Memory B cell (primary cell): ENCODE measurements at places on chromosomes 3 and 15.

DNA sequence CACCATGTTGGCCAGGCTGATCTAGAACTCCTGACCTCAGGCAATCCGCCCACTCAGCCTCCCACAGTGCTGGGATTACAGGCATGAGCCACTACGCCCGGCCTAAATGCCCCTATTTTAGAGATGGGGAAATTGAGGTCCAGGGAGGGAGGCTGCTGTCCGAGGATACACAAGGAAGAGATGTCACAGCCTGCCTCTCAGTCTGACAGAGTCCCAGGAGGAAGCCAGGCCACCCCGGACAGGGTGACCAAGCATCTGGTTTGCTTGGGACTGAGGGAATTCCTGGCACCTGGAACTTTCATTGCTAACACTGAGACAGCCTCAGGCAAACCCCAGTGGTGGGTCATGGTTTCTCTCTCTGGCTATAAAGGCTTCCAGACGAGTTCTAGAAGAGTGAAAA lies 30.6 kb upstream of the ADAMTS7 start:
- DNase-seq = no peak

GRCh38 chr3:59451800-59452746 lies 402.2 kb upstream of the CFAP20DC start:
- no peak for DNase-seq

GRCh38 chr15:69551391-69552056 lies 98.9 kb downstream of the RPLP1 start:
- DNase-seq = no peak

DNA sequence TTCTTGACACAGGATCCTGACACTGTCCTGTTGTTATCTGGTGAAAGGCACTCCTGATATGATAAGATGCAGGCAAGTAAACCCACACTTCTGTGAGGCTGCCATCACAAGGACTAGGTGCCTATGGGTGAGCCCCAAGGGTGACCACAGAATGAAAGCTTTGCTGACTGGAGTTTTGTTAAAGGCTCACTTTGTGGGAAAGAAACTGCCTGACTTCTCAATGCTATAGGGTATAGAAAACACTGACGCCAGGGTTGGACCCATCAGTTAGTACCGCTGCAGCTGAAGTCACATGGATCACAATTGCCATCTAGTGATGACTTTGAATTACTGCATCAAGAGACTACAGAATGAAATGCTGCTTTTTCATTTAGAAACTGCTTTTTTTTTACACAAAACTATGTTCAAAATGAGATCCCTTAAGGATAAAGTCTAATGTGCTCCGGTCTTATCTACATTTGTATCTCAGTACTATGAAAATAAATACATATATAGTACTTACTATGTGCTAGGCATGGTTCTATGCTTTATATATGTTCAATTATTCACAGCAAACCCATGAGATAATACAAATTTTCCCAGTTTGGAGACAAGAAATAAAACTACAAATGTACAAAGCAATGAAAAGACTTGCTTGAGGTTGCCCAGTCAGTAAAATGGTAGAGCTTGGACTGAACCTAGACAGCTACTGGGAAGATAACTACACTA lies 64.2 kb upstream of the CMSS1 start:
- peak; percentile 1 for DNase-seq

DNA sequence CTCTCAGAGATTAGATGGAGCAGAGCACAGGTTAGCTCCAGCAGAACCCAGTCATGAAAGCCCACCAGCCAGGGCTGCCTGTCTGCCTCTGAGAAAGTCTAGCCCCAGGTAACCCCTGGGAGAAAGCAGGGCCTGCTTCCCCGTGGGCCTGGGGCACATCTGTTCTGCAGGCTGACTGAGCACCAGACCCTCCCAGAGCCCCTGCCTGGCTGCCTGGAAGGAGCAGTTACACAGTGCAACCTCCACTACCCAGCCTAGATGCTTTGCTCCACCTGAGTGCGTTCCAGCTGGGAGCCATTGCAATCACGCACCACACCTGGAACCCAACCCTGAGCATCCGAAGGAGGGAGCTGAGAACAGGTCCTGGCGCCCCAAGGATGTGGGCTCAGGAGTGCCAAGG lies 24.7 kb upstream of the OR5K4 start:
- no peak for DNase-seq

GRCh38 chr15:77120576-77120975 lies 49.7 kb upstream of the TSPAN3 start:
- no peak for DNase-seq

GRCh38 chr3:177904621-177905020 lies 631.6 kb upstream of the KCNMB2 start:
- DNase-seq = no peak

DNA sequence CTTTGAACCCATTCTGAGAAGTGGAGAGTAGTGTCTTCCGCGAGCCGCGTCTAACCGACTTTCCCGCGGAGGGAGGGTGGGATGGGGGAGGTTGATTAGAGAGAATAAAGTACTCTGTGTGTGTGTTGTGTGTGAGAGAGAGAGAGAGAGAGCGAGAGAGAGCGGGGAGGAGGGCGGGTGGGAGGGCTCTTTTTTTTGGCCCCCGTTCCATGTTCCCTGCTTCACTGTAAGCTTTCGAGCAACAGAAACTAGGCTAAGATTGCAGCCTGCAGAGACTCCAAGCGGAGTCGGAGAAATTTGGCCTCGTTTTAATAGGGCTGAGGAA lies 1.6 kb upstream of the MEIS2 start:
- no peak for DNase-seq
